ENCODE measurements at places on chromosomes 7 and 10. TPM values are rescaled to one million over a fixed set of nuclear protein-coding genes. Genes with fewer than 3 reads are reported as not detected.

PLXNA4 gene
- total RNA-seq = 19.2 TPM

SLC26A4 gene
- 0.40 TPM for total RNA-seq

SPDYE11 gene
- total RNA-seq = not detected

ICA1 gene
- total RNA-seq = 51.0 TPM

ENO4 gene
- total RNA-seq = 0.64 TPM

PIP gene
- not detected for total RNA-seq

RAB19 gene
- total RNA-seq = not detected

TBXAS1 gene
- total RNA-seq = 5.0 TPM

ZNF853 gene
- 11.1 TPM for total RNA-seq

LRRC17 gene
- total RNA-seq = 1.9 TPM

INMT gene
- 50.2 TPM for total RNA-seq

SLC29A3 gene
- 2.0 TPM for total RNA-seq

HYAL4 gene
- total RNA-seq = not detected

ABI1 gene
- 27.2 TPM for total RNA-seq

NUTM2E gene
- 0.10 TPM for total RNA-seq

AGR2 gene
- not detected for total RNA-seq

USP54 gene
- 22.4 TPM for total RNA-seq

TMEM229A gene
- total RNA-seq = not detected

PAX4 gene
- total RNA-seq = not detected

PDE1C gene
- 192 TPM for total RNA-seq

LRRN3 gene
- total RNA-seq = 10.6 TPM

HDAC9 gene
- 30.7 TPM for total RNA-seq

SLC18A2 gene
- total RNA-seq = 0.17 TPM

RSPH10B2 gene
- not detected for total RNA-seq

COG5 gene
- total RNA-seq = 54.0 TPM

THSD7A gene
- 1.0 TPM for total RNA-seq

PRLHR gene
- total RNA-seq = not detected

TMEM176B gene
- 45.2 TPM for total RNA-seq

NOBOX gene
- not detected for total RNA-seq

NPC1L1 gene
- total RNA-seq = not detected

SLC13A4 gene
- total RNA-seq = 0.15 TPM

CNPY1 gene
- not detected for total RNA-seq

STAG3 gene
- total RNA-seq = 0.74 TPM

GARIN1A gene
- 0.97 TPM for total RNA-seq

CYP2C8 gene
- not detected for total RNA-seq

EGR2 gene
- total RNA-seq = 0.55 TPM

PUS7 gene
- 3.7 TPM for total RNA-seq

UTF1 gene
- not detected for total RNA-seq

TSPAN12 gene
- total RNA-seq = 69.0 TPM

STEAP2 gene
- total RNA-seq = 15.1 TPM

SPDYE2 gene
- not detected for total RNA-seq

Measured in left ventricle myocardium superior (tissue), 1 donor.